ENCODE measurements at places on chromosomes 2 and 18. TPM values are rescaled to one million over a fixed set of nuclear protein-coding genes. Genes with fewer than 3 reads are reported as not detected.
A peak's percentile ranks its signal among the peaks of the same experiment; 100 is the strongest.

The WNT6 gene
- 4.4 TPM for total RNA-seq

The DGKD gene
- 5.1 TPM for total RNA-seq

The HOXD3 gene
- 7.5 TPM for total RNA-seq

The HOXD12 gene
- total RNA-seq = not detected

The ADAM23 gene
- total RNA-seq = 4.4 TPM

The CROCC2 gene
- total RNA-seq = not detected

The ADD2 gene
- total RNA-seq = 14.8 TPM

The CCDC88A gene
- total RNA-seq = 8.8 TPM

The PAX8 gene
- 50.7 TPM for total RNA-seq

The MYCN gene
- not detected for total RNA-seq

The TFCP2L1 gene
- not detected for total RNA-seq

DNA sequence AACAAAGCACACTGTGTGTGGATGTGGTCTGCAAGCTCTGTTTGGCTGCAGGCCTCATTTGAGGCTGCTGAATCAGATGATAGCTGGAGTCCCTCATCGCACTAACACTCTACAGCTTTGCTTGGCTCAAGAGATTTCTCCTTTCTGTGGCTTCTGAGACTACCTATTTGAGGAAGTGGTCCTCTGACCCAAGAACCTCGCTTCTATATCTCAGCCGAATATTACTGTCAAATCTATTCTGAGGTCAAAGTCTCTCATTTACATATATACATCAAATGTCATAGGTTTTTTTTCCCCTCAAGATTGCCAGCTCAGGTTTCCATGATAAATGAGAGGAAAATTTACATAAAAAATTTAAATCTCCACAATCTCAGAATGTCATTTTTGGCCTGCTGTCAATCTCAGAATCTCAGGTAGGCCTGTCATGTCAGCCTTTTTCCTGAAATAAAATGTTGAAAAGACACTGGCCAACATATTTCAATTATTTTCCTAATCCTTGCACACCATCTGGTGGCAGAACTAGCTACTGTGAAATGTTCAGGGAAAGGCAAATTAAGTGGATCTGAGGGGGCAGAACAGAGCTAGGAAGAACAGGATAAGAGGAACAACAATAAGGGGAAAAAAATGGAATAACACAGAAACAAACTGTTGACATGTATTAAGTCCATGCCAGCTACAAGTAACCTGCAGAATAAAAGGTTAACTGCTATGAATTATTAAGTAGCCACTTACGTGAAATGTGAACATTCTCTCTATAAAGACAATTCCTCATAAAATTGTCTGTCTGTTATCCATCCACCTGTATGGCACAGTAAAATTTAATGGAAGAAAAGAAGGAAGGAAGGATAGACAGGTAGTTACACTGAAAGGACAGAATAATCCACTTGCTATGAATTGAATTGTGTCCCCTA lies 39.3 kb downstream of the AP1S3 start:
- DNase-seq = peak; percentile 70

GRCh38 chr18:23994361-23994902 lies 20.1 kb upstream of the TTC39C start:
- peak; percentile 83 for DNase-seq

DNA sequence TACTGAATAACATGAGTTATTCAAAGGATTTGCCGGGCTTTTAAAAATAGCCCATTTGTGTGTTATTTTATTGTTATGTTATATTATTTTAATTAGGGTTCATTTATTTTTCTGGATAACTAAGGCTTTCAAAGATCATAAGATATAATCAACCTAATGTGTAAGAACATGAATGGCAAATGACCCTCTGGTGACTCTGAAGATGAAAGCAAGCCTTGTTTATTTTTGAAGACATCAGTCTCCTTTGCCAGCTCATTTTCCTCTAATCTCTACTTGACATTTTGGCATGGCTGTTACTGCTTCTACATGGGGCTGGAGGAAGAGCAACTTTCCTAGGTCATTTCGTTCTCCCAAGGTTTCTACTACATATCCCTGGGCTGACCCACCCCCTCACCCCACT lies 10.6 kb downstream of the FAP start:
- DNase-seq = no peak

DNA sequence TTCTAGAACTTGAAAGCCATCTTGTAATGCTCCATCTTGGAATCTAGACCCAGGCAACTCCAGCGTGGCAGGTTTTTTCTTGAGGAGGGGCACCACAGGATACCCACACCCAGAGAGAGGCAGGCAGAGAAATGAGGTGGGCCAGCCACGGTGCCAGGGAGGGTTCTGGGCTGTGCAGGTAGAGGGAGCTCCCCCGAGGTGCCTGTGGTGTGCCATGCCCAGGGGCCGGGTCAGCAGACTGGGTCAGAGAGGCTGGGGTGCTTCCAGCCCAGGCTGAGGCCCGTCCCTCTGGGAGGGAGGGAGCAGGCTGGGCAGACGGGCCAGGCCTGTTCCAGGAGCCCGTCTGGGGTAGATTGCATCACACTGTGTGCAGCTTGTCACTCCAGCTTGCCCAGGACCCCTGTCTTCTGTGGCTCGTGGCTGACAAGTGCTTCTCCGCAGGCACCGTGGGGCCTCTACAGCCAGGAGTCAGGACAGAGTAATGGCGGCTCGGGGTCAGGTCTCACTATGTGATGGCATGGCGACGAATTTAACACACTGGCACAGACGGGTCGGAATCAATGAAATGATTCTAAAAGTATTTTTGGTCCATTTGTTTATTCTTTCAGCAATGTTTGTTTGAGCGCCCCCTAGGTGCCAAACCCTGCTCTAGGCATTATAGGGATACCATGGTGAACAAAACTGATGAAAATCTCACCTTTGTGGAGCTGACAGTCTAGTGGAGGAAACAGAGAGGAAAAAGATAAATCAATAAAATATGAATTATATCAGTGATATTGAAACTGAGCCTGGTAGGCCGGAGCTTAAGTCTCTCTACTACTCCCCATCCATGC lies 144.0 kb downstream of the ACOXL start:
- no peak for DNase-seq

GRCh38 chr2:174774886-174775285 lies 10.6 kb upstream of the CHRNA1 start:
- no peak for DNase-seq

DNA sequence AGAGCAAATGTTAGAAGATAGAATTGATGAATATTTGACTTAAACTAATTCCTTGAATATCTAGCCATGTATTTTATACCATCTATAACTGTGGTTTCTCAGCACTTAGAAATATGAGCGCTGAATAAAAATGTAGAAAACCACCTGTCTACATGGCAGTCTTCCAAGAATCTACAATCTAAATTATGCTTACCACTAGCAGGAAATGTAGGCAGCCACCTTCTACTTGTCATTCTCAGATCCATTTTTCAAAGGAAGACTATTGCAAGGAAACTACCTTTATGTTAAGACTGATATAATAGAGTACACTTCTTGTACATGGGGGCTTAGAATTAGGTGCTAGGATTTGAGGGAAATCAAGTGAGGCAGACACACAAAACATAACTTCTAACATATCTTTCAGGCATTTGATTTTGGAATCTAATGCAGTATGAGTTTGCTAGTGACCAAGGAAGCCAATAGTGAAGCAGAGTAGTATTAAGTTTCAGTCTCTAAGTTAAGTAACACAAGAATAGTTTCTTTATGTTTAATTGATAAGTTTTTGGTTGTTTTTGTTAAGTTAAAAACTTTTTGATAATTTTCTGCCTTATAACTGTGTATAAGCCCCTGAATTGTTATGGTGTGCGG lies 175.9 kb upstream of the ITGA4 start:
- no peak for DNase-seq

- DNase-seq = no peak
Measured at GRCh38 chr18:35816003-35816402, 156.5 kb upstream of the RMP24 start.

DNA sequence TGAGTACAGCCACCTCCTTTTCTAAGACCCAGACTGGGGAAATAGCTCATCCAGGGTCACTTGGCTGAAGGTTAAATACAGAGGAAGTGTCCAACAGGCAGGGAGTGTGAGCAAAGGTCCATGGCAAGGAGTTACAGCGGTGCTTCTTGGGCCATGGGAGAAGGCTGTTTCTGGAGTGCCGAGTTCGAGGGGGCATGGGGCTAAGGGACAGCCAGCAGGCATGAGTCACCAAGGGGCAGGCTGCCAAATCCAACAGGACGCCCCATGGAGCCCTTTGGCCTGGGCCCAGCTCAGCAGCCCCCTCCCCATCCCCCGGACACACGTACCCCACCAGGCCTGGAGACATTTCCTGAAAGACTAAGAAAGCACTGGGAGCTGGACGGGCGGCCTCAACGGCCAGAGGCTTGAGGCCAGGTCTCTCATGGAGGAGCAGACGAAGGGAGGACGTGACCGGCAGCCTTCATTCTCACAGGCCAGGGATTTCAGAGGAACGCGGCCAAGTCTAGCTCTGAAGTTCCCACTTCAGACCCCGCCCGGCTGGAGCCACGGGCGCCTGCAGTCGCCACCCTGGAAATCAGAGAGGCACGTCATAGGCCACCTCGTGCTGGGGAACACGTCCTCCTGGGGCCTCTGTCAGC lies 160.4 kb downstream of the SMAD7 start:
- DNase-seq = no peak

DNA sequence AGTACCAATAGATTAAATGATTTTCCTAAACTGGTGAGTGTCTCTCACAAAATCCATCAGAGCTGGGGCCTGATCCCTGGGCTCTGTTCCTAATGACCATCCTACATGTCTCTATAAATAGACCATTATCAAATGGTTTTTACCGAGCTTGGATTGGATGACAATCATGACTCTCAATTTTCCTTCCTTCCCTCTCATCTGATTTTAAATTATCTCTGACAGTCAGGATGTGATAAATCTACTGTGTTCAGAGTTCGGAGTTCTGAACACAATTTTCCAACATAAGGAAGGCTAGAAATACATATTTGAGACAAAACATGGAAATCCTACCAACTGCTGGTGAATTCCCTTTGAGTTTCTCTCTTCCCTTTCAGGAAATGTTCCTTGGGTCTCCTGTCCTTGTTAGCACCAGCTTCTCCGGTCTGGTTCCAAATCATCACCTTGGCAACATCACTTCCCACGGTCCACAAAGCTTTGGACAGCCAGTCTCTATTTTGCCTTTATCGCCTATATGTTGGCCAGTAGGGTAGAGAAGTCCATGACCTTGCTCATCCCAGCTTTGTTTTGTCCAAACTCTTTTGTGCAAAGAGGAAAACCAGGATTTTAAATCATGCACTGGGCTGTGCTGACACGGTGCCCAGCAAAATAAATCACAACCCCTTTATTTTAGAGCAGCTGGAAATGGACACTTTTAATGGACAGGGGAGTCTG lies 139.6 kb upstream of the ITGA6 start:
- DNase-seq = no peak

GRCh38 chr2:152189622-152190495 lies 14.3 kb upstream of the STAM2 start:
- peak; percentile 47 for DNase-seq

DNA sequence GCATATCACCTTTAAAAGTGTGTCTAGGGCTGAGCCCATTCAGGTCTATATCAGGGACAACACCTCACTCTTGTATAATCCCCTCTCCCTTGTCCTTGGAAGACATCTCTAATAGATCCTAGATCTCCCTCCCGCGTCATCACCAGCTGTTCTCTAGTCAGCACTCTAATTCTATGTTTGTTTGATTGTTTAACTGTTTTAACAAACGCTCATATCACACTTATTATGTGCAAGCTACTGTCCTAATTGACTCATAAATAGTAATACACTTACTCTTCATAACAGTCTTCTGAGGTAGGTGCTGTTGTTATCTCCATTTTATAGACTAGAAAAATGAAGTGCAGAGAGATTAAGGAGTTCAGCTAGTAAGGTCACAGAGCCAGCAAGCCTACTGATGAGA lies 1.6 kb upstream of the ERMN start:
- DNase-seq = no peak

- DNase-seq = no peak
Measured at GRCh38 chr2:19532547-19533196, 174.2 kb upstream of the OSR1 start.

- no peak for DNase-seq
Measured at GRCh38 chr2:190785334-190785733, 95.3 kb upstream of the GLS start.

- no peak for DNase-seq
Measured at GRCh38 chr2:211665299-211665698, 873.3 kb downstream of the ERBB4 start.

DNA sequence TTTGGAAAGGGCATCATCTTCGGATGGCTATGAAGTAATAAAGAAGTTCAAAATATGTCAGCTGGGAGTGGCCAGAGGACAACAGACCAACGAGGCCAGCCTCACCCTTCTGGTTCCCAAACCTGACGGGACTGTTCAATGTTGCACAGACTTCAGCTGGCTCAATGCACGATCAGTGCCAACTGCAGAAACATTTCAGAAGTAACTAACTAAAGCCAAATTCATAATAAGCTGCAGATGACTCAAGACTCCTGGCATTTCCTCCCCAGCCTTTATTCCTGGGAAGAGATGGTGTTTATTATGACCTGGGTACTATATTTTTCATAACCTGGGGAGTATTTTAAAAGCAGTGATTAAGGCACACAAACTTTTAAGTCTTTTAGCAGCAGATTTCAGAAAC lies 3.8 kb upstream of the ATP6V1C2 start:
- no peak for DNase-seq

- DNase-seq = no peak
Measured at GRCh38 chr2:188114014-188114413, 177.7 kb upstream of the GULP1 start.

DNA sequence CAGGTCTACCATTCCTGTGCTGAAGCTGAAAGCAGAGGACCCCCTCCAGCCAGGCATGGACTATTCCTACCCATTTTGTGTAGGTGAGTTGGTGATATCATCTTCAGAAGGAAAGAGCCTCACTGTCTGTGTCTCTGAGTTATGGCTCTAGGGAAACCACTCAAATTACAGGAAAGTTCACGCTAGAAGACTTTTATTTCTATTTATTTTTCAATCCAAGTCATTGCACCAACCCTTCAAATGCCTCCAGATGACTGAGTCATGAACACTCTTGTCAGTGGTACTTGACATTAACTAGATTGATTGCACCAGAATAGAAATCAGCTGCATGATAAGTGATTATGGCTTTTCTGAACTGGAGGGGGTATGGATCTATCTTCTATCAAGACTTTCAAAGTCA lies 338.4 kb downstream of the MBD2 start:
- DNase-seq = peak; percentile 6

DNA sequence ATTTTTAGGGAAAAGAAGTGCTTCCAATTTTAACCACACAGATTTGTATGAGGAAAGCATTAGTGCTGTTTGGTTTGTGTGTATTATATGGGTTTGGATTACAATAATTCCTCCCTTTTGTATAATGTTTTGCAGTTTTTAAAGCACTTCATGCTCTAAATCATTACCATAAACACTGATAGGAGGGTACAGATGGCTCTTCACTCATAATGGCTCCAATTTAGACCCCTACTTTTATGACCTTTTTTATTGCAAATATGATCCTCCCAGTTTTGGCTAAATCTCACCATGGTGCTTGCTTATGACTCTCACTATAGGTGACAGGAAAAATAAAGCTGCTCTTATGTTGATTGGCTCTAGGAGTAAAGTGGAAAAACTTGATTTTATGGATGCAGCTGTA lies 23.8 kb upstream of the TMEM17 start:
- no peak for DNase-seq

Measured in Caki2 (cell line).